ENCODE measurements at places on chromosomes 2 and 18.
A peak's percentile ranks its signal among the peaks of the same experiment; 100 is the strongest.

DNA sequence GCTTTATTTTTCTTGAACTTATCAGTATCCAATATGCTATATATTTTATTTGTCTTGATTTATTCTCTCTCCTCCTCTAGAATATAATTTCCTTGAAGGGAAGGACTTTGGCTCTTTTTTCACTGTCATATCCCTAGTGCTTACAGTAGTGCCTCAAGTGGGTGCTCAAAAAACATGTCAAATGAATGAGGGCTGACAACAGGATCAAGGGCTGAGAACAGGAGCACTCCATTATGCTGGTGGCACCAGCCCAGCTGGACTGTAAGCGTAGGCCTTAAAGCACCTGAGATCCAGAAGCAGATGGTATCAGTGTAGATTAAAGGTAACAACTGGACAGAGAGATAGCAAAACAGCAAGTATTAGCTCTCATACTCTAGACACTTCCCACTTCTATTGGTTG lies 46.3 kb downstream of the PMS1 start:
- no peak for DNase-seq

DNA sequence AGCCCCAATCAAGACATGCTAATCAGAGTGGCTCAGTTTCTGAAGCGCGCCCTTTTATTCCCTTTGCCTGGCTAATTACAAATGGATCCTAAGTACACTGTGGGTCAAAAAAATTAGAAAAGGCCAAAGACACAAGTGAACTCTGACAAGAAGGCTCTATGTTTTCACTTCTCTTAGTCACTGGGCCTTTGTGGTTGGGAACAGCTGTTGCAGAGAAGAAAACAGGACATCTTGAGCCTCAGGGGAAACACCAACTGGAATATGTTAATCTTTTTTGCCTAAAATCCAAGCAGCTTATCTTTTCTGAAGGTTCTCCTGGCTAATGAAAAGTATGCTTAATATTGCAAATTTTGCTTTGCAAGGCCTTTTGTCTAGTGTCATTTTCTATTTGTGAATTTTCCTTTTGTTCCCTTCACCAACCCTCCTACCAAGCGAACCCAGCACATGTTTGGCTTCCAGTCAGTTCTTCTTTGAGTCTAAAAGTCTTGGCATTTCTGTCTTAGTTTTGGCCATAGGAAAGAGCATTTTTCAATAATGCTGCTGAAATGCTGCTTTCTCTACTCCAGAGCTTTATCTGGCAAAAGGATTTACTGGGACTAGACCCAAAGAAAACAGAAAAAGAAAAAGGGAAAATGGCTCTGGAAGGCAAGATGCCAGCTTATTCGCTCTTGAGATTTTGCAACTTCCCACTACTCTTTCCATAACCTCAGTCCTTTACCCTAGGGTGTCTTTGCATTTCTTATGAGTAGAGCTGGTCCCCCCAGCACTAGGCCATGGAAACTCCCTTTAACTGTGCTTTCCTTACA lies 440.2 kb upstream of the ST6GAL2 start:
- no peak for DNase-seq

GRCh38 chr2:69159986-69160385 lies 147.0 kb downstream of the ANTXR1 start:
- no peak for DNase-seq

DNA sequence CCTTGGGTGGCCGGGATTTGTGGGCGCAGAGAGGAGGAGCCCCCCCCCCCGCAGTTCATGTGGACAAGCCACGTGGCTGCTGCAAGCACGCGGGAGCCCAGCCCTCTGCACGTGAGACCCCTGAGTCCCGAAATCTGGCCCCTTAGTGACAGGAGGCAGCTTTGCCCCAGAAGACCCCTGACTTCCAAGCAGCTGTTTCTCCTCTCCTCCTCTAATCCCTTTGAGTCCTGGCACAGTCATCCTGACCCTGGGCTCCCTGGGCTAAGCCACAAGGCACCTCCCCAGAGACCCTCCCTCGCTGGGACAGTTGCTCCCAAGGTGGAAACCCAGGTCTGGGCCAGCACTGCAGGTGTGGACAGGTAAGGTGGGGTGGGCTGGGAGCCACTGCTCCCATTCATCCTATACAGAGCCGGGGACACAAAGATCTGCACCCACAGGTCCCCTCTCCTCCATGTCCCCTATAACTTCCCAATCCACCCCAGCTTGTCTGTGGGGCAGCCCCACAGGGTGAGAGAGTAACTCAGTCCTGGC lies 923 bp downstream of the TEKT4 start:
- no peak for DNase-seq

DNA sequence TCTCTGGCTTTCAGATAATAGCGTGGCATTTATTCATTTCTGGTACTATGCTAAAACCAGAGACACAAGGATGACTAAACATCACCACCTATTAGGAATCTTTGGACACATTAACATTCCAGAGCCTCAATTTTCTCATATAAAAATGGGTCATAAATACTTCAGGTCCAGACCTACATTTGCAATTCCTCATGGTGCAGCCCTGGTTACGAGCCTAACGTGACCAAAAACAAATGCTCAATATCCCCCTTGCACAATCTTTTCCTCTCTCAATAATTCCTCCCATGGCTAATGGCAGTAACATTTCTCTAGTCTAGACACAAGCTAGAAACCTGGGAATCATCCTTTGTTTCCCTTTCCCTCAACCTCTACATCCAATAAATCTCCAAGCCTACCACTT lies 112.8 kb upstream of the NABP1 start:
- DNase-seq, result no peak

- DNase-seq, result no peak
Observed at GRCh38 chr18:21164548-21165095, 53.0 kb upstream of the ROCK1 start.

- peak; percentile 87 for DNase-seq
Observed at GRCh38 chr2:64036034-64036705, 16.9 kb upstream of the VPS54 start.

All from activated CD4-positive, alpha-beta T cell treated with anti-CD3 and anti-CD28 coated beads, Interleukin-2, Interleukin-4, amounts not matched to agents 100 ng/mL and 50 ng/mL, durations not matched to agents 16 hours and 8 hours (primary cell).